ENCODE measurements at places on chromosomes 12 and 14.

- no peak for DNase-seq
Observed at GRCh38 chr12:53965281-53966084, 7.4 kb upstream of the HOXC11 start.

DNA sequence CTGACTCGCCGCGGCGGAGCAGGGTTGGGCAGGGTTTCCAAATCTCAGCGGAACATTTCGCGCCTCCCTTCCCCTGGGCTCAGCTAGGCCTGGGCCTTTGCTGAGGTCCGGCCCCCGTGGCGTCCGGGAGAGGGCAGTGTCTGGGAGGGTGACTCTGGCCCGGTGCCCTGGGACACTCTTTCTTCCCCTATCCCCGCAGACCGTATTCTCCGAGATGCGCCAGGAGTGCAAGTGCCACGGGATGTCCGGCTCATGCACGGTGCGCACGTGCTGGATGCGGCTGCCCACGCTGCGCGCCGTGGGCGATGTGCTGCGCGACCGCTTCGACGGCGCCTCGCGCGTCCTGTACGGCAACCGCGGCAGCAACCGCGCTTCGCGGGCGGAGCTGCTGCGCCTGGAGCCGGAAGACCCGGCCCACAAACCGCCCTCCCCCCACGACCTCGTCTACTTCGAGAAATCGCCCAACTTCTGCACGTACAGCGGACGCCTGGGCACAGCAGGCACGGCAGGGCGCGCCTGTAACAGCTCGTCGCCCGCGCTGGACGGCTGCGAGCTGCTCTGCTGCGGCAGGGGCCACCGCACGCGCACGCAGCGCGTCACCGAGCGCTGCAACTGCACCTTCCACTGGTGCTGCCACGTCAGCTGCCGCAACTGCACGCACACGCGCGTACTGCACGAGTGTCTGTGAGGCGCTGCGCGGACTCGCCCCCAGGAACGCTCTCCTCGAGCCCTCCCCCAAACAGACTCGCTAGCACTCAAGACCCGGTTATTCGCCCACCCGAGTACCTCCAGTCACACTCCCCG lies 3.0 kb downstream of the WNT1 start:
- DNase-seq: no peak

DNA sequence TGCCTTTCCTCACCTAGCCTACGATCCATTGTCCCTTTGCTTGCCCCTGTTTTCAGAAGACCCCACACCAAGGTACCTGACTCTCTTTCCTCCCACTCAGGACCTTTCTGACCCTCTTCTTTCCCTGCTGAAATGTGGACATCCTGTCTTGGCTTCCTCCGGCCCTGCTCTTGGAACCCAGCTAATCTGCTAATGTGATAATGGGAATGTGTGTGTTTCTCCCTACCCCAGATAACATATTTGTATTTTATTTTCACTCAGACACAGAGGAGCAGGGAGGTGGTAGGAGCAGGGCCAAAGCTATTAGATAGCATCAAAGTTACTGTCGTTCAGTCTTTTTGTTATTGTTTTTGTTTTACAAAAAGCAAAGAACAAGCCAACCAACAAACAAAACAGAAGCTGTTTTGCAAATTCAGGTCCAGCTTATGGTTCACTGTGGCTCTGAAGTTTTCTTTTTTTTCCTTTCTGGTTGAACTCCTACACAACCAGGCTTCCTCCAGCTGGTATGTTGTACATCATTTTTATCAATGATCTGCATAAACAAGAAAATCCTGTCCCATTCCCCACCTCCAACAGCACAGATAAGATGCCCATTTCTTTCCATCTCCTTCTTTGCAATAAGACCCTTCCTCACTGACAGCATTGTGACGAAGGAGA lies 137.3 kb downstream of the C12orf75 start:
- DNase-seq: no peak

GRCh38 chr14:92832137-92832700 lies 38.1 kb downstream of the GOLGA5 start:
- DNase-seq: no peak

DNA sequence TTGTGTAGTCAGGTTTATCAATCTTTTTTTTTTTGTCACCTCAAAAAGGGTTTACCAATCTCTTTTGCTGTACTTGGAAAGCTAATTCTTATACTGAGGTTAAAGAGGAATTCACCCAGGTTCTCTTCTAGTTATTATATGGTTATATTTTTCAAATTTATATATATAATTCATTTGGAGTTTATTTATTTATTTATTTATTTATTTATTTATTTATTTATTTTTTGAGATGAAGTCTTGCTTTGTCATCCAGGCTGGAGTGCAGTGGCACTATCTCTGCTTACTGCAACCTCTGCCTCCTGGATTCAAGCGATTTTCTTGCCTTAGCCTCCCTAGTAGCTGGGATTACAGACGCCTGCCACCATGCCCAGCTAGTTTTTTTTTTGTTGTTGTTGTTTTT lies 73.8 kb downstream of the GPR135 start:
- DNase-seq: no peak

GRCh38 chr12:96906849-96907670 lies at the start of gene NEDD1:
Gene NEDD1, plus strand, starts transcription at chr12:96907257. Its CDS starts 2,503 bp downstream, at chr12:96909760.
- DNase-seq: no peak

GRCh38 chr14:88079624-88080023 lies 74.7 kb downstream of the GPR65 start:
- no peak for DNase-seq

DNA sequence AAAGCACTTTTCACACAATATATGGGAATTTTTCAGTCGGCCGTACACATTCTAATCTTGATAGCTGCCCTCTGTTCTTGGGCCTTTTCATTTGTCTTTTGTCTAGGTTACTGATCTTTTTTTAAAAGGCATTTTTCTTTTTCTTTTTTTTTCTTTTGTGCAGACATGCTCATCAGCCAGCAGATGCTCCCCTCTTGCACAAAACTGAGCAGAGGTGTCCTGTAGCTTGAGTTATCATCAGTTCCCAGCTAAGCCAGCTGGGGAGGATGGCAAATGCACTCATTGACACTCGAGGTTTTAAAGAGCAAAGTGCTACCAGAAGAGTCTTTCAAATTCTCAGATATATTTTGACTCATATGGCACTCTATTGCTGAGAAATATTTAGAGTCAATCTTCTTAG lies 913.9 kb upstream of the SEL1L start:
- no peak for DNase-seq

DNA sequence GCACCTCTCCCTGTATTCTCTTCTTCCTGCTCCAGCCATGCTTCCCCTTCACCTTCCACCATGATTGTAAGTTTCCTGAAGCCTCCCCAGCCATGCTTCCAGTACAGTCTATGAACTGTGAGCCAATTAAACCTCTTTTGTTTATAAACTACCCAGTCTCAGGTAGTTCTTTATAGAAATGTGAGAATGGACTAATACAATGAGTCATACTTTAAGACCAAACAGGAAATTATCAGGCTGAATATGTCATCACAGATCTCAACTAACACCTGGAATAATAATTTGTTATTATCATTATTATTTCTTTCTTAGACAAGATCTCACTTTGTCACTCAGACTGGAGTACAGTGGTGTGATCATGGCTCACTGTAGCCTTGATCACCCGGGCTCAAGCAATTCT lies 85.4 kb downstream of the KCNMB4 start:
- DNase-seq: no peak

- DNase-seq: no peak
Observed at GRCh38 chr14:39080886-39081285, 22.1 kb downstream of the SEC23A start.

DNA sequence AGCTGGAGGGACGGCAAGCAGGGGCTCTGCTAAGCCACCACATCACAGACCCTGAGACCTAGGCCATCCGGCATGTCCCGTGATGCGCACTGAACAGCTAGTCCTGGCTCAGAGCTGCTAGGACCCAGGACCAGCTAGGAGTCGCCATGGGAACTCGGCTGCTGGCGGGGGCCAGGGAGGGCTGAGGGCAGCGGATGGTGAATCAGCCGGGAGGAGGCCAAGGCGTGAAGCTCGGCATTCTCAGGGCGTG lies 5.1 kb downstream of the AHNAK2 start:
- peak; percentile 67 for DNase-seq

GRCh38 chr12:128114485-128114884 lies 152.5 kb upstream of the TMEM132C start:
- DNase-seq: no peak

GRCh38 chr12:21989819-21990412 lies 48.7 kb upstream of the ABCC9 start:
- no peak for DNase-seq

- DNase-seq: peak; percentile 24
Observed at GRCh38 chr14:52802597-52802996, 11.2 kb upstream of the GNPNAT1 start.

- DNase-seq: no peak
Observed at GRCh38 chr12:119410396-119410795, 75.9 kb downstream of the CCDC60 start.

DNA sequence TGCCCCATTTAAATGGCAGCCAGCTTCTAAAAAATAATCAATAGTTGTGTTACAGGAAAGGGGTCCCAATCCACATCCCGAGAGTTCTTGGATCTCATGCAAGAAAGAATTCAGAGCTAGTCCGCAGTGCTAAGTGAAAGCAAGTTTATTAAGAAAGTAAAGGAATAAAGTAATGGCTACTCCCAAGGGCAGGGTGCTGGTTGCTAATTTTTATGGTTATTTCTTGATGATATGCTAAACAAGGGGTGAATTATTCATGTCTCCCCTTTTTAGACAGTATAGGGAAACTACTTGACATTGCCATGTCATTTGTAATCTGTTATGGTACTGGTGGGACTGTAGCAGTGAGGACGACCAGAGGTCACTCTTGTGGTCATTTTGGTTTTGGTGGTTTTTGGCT lies 591.3 kb downstream of the LRFN5 start:
- DNase-seq: no peak

DNA sequence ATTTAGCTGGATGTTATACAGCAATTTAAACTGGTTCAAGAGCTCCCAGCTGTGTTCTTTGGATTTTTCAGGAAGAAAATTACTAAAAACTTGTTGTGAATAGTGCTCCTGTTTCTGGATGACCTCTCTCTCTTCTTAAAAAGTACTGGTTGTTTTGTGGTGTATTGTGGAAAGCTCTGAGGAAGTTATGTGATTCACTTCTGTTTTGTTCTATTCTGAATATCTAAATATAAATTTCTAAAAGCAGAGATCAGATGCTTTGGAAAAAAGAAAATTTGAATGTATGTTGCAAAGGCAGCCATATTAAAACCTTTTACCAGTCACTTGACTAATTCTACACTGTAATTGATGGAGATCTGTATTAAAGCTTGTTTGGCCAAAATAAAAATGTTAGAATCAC lies 3.4 kb upstream of the C3AR1 start:
- DNase-seq: no peak

DNA sequence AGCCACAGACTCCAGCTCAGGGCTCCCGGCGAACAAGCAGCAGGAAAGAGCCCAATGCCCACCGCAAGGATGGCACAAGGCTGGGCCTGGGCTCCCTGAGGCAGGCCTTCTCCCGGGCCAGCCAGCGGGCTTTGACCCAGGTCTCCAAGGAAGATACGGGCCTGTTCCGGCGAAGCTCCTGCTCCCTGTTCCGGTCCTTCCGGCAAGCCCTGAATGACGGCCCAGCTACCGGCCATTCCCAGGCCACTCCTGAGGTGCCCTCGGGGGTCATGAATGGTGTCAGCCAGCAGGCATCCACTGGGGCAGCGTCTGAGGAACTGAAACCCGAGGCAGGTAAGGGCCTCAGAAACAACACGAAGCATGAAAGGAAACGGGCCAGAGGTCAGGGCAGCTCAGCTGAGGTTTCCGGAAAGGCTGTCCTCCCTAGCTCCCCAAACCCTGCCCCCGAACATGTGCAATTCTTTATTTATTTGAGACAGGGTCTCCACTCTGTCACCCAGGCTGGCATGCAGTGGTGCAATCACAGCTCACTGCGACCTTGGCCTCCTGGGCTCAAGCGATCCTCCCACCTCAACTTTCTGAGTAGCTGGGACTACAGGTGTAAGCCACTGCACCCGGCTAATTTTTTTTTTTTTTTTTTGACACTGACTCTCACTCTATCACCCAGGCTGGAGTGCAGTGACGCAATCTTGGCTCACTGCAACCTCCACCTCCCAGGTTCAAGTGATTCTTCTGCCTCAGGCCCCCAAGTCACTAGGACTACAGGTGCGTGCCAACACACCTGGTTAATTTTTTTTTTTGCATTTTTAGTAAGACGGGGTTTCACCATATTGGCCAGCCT lies 6.0 kb downstream of the EXOC3L4 start:
- DNase-seq: no peak

- no peak for DNase-seq
Observed at GRCh38 chr12:18446061-18446644, 184.8 kb downstream of the PIK3C2G start.

DNA sequence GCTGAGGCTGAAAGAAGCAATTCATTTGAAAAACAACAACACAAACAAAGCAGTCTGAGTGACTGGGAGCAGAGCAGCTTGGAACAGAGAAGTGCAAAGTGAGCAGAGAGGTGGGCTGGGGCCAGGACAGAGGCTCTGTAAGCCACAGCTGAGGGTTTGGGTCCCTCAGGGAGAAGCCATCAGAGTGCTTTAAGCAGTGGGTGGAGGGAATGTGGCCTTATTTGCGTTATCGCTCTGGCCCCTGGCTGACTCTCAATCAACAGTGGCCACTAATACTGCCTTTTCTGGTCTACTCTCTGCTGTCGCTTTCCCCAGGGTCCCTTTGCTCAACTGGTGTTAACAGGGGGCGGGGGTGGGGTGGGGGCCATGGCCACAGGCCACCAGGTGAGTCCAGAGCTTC lies 44.2 kb downstream of the IRF2BPL start:
- DNase-seq: no peak

- no peak for DNase-seq
Observed at GRCh38 chr14:88043529-88044443, 38.9 kb downstream of the GPR65 start.

DNA sequence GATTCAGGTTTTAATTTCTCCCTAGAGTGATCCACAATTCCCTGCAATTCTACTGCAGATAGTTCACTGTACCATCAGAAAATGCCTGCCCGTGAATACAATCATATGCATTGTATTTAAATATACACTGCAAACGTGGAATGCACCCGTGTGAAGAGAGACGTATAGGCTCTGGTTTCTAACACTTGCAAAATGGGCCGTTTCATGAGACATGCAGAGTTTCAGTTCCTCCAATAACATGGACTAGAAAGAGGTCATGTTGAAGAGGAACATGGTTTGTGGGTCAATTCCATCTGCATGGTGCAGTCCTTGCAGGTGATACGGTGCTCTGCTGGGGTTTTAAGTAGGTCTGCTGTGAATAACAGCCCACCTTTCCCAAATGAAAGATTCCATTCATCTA lies 373.3 kb downstream of the TMEM132D start:
- no peak for DNase-seq

DNA sequence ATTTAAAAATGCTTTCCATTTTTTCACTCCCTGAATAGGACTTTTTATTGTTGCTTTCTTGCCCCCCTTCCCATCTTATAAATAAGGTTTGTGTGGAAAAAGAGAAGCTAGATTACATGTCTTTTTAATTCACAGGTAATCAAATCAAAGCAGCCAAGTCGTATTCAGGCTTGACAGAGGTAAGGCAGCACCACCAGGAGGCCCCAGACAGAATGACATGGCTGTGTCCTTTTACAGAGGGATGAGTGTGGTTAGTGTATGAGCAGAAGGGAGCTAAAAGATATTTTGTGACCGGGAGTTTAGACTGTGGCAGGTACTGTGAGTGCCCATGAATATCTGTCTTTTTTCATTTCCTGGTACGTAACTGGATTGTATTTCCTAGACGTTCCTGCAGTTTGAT lies 596.1 kb downstream of the ETNK1 start:
- no peak for DNase-seq
